CD8-positive, alpha-beta memory T cell (primary cell): ENCODE measurements at places on chromosomes 3 and 15. TPM values are rescaled to one million over a fixed set of nuclear protein-coding genes. Genes with fewer than 3 reads are reported as not detected.

GRCh38 chr15:51094606-51095569 lies at the start of gene TNFAIP8L3:
TNFAIP8L3 (minus strand) TSS chr15:51094906; CDS start chr15:51094595, 311 bp downstream.
- DNase-seq = no peak

Gene DPPA2
- total RNA-seq = not detected

Gene ERC2
- not detected for total RNA-seq

Gene CCDC80
- total RNA-seq = not detected

GRCh38 chr3:13745636-13746035 lies 134.2 kb downstream of the WNT7A start:
- no peak for DNase-seq

DNA sequence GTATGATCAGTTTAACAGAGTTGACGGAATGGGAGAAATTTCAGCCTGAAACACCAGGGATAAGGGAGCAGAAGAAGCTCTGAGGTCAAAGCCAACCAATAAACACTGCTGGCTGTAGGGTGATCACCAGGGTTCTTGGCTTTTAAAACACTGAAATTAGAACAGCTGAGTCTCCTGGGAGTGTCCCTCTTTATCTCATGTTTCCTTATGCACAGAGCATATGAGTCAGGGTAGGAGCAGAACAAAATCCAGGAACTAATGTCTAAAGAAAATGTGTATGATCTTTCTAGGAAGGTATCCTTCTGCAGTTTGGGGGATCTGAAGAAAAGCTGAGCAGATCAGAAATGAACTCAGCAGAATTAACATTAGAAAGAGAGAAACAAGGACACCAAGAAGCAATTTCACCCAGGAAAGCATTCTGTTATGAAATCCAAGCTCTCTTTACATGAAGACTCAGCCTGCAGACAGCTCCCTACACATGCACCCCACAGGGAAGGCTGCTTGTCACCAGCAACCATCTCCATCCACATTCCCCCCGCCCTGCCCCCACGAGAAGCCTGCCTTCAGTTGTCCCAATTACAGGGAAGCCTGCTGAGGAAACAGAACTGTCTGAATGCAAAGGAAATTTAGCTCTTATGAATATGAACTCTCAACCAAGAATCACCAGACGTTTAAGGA lies 469.7 kb downstream of the PDCD6IP start:
- DNase-seq = no peak

- no peak for DNase-seq
These were observed 341 bp downstream of the HEXA start for GRCh38 chr15:72375501-72375845.

Gene FAM107A
- not detected for total RNA-seq

DNA sequence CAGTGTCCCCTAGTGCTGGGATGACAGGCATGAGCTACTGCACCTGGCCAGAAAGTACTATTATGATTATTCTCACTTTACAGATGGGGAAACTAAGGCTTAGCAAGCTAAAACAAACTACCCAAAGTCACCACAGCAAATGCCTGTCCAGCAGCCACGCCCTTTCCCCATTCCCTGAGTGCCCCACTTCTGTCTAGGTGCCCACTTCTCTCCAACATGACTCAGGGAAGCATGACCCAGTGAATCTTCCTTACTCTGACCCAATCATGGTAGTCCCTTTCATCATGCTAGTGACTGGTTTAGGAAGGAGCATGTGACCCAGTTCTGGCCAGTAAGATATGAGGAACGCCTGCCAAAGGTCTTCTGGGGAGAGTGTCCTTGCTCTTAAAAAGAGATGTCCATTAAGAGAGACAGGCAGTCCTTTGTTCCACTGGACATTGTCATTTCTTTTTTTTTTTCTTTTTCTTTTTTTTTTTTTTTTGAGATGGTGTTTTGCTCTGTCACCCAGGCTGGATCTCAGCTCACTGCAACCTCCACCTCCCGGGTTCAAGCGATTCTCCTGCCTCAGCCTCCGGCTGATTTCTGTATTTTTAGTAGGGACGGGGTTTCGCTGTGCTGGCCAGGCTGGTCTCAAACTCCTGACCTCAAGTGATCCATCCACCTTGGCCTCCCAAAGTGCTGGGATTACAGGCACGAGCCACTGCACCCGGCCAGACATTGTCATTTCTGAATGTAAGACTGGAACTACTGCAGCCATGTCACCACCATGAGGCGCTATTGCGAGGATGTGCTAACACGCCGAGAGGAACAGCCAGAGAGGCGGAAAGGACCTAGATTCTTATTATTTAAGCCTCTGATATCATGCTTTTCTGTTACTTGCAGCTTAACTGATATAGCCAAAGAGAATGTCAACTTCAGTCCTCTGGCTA lies 19.8 kb downstream of the MEGF11 start:
- DNase-seq = no peak

Gene AGBL1
- not detected for total RNA-seq

Gene ARL8B
- 66.9 TPM for total RNA-seq

- DNase-seq = no peak
These were observed 210.6 kb downstream of the FHIT start for GRCh38 chr3:61040618-61041017.

Gene CA12
- total RNA-seq = not detected

- no peak for DNase-seq
These were observed 10.3 kb downstream of the SV2B start for GRCh38 chr15:91110407-91110806.

- no peak for DNase-seq
These were observed 24.9 kb upstream of the MYZAP start for GRCh38 chr15:57566834-57567233.

Gene KLHL6
- total RNA-seq = 31.0 TPM

GRCh38 chr3:186937017-186937875 lies 6.9 kb downstream of the ST6GAL1 start:
- no peak for DNase-seq

DNA sequence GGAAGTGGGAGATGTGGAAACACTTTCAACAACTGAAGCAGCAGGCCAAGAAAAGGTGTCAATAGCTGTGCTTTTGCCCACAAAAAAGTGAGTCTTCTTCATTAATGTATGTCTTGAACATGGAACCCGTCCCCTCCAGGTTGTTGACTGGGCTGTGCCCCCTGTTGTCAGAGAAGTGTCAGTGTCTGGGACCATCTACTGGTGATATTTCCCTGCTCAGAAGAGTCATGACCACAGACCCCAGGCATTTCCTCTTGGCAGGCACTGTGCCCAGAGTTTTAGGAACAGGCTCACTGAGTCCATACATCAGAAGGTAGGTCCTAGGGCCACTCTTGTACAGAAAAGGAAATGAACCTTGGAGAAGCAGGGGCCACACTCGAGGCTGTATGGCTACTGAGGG lies 54.8 kb upstream of the LARS2 start:
- no peak for DNase-seq

GRCh38 chr3:66437341-66437929 lies 63.4 kb downstream of the LRIG1 start:
- DNase-seq = no peak

DNA sequence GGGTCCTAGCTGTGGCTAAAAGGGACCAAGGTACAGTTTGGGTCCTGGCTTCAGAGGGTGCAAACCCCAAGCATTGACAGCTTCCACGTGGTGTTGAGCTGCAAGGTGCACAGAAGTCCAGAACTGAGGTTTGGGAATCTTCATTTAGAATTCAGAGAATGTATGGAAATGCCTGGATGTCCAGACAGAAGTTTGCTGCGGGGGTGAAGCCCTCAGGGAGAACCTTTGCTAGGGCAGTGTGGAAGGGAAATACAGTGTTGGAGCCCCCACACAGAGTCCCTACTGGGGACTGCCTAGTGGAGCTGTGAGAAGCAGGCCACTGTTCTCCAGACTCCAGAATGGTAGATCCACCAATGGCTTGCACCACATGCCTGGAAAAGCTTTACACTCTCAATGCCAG lies 17.9 kb downstream of the RNF13 start:
- no peak for DNase-seq

DNA sequence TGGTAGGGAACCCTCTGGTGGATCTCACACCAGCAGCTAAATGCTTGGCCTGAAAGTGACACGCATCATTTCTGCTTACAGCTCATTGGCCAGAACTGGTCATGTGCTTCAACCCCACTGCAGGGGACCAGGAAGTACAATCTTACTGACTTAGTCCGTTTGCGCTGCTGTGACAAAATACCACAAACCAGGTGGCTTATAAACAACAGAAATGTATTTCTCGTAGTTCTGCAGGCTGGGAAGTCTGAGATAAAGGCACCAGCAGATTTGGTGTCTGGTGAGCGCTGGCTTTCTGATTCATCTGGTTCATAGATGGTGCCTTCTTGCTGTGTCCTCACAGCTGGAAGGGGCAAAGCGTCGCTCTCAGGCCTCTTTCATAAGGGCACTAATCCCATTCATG lies 77.4 kb upstream of the SELENOK start:
- no peak for DNase-seq

GRCh38 chr3:58049143-58049785 lies 41.0 kb downstream of the FLNB start:
- no peak for DNase-seq

DNA sequence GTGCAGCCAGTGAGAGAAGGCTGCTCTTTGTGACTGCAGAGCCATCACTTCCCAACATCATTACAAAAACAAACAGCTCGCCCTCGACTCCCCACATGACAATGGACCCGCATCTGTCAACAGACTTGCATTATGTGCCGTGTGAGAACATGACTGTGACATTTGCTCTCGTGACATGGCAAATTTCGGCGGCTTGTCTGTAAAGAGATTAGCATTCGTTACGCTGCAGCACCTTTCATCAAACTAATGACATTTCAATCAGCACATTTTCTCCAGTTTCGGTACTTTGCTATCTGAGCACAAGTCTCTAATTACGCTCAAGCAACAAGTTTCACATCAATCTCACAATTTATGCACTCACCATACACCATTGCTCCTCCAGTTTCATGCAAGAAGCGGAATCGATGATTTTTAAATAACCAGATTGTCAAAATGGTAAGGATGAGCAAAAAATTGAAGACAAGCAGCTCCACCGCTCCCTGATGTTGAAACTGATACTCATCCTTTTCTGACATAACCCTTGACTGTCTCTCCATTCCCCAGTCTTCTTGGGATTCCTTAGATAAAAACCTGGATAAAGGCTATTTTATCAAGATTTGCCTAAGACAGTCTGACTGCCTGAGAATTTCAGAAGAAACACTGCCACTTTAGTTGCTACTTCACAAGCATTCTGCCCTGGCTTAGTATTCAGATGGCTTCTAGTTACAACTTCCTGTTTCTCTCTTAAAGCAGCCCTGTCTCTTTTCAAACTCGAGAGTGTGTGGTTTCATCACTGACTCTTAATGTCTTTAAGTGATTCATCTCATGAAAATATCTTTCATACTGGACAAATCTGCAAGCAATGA lies at the start of gene SLC9A9:
TSS of gene SLC9A9 (minus strand) at position 682 of the 845 bp plus-strand sequence. CDS start at position 536, 146 bp downstream.
- DNase-seq = peak; percentile 29

- DNase-seq = no peak
These were observed 162.6 kb upstream of the PFN2 start for GRCh38 chr3:150133293-150133692.

- DNase-seq = no peak
These were observed 2.8 kb downstream of the CLSTN2 start for GRCh38 chr3:139937674-139938279.

DNA sequence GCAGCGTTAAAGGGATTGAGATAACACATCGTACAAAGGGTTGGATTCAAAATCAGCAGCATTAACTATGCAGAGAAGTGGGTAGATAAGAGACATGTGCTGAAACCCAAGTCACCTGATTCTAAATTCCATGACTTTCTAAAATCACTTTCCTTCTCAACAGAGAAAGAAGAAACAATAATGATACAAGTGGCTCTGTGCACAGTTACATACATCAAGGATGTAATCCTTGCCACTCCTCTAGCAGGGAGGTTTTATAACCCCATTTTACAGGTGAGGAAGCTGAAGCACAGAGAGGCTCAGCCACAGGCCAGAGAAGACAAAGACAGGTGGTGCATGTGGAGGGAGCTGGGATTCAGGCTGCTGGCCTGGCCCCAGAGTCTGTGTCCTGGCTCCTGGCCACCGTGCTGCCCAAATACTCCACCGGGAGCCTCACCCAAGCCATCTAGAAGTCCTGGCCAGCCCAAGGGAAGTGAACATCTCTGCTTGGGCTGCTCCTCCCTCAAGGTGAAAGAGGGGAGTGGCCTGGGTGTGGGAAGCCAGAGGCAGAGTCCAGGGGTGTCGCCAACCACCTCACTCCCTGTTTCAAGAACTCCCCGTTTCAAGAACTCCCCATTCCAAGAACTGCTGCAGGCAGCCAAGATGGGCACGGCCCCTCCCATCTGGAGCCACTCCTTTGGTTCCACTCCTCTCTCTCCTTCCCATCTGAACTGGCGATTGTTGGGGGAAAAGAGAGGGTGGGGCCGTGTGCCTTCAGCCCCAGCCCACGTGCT lies 147.1 kb downstream of the NUP210 start:
- DNase-seq = no peak

Gene NECTIN3
- total RNA-seq = 12.8 TPM

DNA sequence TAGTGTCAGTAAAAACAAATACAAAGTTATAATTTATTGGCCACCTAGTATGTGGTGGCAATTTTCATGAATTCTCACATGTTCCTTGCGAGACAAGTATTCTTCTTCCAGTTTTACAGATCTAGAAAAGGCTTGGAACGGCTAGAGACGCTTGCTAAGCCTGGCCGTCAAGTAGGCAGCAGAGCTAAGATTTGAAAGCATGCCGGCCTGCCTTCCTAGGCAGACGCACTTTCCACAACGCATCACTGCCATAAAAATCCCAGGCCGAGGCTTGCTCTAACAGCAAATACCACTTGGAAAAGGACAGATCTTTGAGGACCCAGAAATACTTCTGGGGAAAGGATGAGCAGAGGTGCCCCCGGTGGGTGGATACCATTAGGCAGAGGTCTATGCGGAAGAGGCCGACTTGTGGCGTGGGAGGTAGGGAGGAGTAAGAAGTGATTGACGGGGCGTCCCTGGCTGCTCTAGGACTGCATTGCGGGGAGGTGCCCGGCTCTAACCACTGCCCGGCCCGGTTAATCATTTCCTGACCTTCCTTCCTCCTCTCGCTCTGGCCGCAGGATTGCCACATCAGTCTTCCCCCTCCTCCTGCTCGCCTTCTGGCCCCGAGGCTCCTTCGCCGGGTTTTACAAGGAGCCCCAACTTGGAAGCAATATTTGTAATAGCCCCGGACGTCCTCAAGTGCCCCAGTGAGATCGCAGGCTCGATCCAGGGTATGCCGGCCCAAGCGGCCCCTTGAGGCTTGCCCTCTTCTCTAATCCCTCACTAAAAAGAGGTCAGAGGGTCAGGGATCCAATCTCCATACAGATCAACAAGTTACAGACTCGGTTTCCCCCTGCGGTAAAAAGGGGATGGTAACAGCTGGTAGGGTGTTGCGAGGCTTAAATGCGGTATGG lies 1.3 kb upstream of the USP3 start:
- DNase-seq = peak; percentile 70

- no peak for DNase-seq
These were observed 880.8 kb downstream of the ROBO1 start for GRCh38 chr3:78887029-78887428.

DNA sequence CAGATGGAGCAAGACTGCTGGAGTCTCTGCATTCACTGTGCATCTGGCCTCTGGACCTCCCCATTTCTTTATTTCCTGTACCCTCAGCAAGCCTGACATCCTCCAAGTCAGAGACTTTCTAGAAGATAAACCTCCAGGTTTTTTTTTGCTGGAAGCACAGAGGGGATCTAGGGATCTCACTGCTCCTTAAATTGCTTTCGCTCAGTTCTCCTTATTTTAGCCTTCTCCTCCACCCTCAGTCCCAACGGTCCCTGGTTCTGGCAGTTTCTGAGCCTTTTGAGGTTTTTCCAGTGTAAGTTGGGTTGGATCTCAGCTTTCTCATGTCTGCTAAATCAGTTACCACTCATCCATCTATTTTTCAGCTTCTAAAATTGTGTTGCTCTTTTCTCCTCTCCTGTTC lies 22.7 kb upstream of the CHD2 start:
- no peak for DNase-seq

- DNase-seq = peak; percentile 16
These were observed at the start of gene ABHD17C for GRCh38 chr15:80695099-80695910. ABHD17C (plus strand) TSS chr15:80695310; CDS start chr15:80695430, 120 bp downstream.
